CD8-positive, alpha-beta memory T cell (primary cell): ENCODE measurements at places on chromosomes 4 and X. TPM values are rescaled to one million over a fixed set of nuclear protein-coding genes. Genes with fewer than 3 reads are reported as not detected.

CXCL11 gene
- polyA plus RNA-seq = not detected

AMBN gene
- polyA plus RNA-seq = not detected

SLC34A2 gene
- polyA plus RNA-seq = not detected

SLC9A7 gene
- 0.63 TPM for polyA plus RNA-seq

GALNTL6 gene
- polyA plus RNA-seq = not detected

MAGEA8 gene
- polyA plus RNA-seq = not detected

WWC2 gene
- polyA plus RNA-seq = 1.7 TPM

VCX2 gene
- polyA plus RNA-seq = not detected

TEX13D gene
- not detected for polyA plus RNA-seq

MAGEA12 gene
- not detected for polyA plus RNA-seq

GABRG1 gene
- not detected for polyA plus RNA-seq

POF1B gene
- polyA plus RNA-seq = not detected

- DNase-seq = no peak
Observed at GRCh38 chrX:68186552-68187262, 246.6 kb downstream of the OPHN1 start.

GRCh38 chr4:53377319-53378170 is at the start of gene FIP1L1:
FIP1L1 (plus strand) TSS chr4:53377641; CDS start chr4:53377839, 198 bp downstream.
- DNase-seq = peak; percentile 96

DNA sequence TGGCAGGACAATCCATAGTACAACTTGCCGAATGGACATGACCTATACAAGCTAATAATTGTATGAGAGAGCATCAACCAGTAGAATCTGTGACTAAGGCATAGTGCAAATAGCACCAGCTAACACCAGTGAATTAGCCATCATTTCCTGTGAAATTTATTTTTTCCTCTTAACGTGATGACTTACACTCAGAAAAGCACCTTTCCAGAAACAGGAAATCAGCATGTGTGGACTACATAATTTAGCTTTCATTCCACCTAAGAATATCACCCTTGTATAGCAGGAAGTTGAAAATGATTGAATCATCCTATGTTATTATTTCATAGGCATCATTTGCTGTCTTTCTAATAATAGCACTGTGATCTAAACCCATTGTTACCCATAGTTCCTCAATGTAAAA is 1393.4 kb upstream of the PCDH7 start:
- no peak for DNase-seq

DNA sequence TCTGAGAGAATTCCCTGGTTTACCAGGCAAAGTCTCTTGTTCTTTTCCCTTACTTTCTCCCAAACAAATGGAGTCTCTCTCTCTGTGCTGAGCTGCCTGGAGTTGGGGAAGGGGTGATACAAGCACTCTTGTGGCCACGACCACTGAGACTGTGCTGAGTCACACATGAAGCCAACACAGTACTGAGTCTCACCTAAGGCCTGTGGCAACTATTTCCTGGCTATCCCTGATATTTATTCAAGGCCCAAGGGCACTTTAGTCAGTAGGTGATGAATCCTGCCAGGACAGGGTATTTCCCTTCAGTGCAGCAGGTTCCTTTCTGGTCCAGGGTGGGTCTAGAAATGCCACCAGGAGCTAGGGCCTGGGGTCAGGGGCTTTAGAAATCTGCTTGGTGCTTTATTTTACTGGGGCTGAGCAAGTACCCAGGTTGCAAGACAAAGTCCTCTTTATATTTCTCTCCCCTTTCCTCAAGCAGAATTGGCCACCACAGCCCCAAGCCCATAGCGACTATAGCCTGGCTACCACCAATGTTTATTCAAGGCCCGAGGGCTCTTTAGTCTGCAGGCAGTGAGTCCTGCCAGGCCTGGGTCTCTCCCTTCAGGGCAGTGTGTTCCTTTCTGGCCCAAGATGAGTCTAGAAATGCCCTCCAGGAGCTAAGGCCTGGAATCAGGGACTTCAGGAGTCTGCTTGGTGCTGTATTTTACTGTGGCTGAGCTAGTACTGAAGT is 10.5 kb downstream of the ARL13A start:
- no peak for DNase-seq

DNA sequence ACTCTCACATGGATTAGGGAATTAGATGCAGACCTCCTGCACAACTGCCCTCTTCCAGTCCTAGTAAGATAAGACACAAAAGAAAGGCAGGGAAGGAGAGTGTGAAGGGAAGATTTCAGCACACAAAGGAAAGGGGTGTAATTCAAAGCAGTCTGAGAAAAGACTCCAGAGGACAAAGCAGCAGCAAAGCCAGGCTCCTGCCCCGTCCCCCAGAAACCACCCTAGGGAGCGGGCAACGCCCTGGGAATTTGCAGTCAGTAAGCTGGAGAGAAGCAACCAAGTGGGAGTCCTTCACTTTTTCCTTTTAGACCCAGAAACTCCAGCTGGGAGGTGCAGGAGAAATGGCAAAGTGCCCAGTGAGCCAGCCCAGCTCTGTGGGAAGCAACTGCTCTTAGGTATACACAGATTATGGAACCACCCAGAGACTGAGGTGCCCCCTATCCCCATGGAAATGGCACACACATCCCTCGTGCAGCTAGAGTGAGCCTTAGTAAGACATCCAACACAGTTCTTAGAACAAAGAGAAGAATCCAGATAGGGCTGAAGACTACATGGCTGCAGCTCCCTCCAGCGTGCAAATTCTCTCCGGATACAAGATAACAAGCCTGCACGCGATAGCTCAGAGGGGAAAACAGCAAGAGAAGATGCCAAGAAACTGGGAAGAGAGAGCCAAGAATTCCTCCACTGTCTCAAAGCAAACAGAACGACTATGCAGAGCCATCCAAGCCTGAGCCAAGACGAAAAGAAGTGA is 26.5 kb upstream of the IRAK1 start:
- no peak for DNase-seq

GRCh38 chr4:90127223-90127705 is at the start of gene CCSER1:
CCSER1 (plus strand) TSS chr4:90127394.
- no peak for DNase-seq

GRCh38 chrX:129653181-129653970 is 1.4 kb downstream of the APLN start:
- DNase-seq = no peak

- no peak for DNase-seq
Observed at GRCh38 chr4:171031338-171031737, 781.9 kb upstream of the GALNTL6 start.

GRCh38 chr4:38917481-38918025 is 49.9 kb downstream of the FAM114A1 start:
- no peak for DNase-seq

GRCh38 chr4:70518716-70519115 is 347 bp downstream of the AMTN start:
- no peak for DNase-seq

- no peak for DNase-seq
Observed at GRCh38 chr4:7338059-7338452, 96.7 kb downstream of the PSAPL1 start.

- DNase-seq = no peak
Observed at GRCh38 chrX:26295425-26295824, 79.5 kb downstream of the MAGEB5 start.

GRCh38 chr4:106329041-106329618 is 12.8 kb downstream of the AIMP1 start:
- no peak for DNase-seq

GRCh38 chr4:33512397-33512796 is 2731.9 kb downstream of the ARAP2 start:
- DNase-seq = no peak

DNA sequence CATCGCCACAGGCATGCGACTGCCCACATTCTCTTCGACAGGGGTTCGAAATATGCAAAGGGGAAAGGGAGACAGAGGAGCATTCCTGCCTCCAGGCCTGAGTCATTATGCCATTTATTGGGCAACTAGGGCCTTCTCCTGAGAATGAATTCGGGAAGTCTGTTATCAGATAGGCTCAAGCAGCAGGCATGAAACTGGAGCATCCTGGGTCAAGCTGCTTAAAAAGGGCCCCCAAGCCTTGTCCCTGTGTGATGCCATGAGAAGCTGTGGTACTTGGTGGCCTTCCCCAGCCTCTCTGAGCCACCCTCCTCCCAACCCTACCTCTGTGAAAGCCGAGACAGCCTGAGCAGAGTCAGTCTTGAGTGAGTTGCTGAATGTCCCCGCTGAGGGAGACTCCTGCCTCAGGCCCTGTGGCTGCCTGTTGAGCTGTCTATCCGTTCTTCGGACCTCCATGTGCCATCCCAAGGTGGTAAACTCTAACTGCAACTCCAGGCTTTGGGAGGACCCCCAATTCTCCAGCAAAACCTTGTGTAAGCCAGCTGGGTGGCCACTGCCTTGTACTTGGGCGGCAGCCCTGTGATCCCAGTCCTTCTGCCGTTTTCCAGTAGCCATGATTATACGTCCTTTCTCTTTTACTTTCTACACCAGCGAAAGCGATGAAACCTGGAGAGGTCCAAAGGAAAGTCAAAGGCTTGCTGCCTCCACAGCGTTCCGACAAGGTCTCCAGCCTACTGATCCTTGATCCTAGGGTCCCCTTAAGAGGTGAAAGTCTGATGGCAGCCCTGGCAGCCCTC is 37.7 kb downstream of the NBDY start:
- no peak for DNase-seq

- DNase-seq = no peak
Observed at GRCh38 chr4:156481845-156482244, 489.8 kb downstream of the PDGFC start.

GRCh38 chrX:29992083-29992482 is 223.3 kb upstream of the MAGEB2 start:
- DNase-seq = no peak

DNA sequence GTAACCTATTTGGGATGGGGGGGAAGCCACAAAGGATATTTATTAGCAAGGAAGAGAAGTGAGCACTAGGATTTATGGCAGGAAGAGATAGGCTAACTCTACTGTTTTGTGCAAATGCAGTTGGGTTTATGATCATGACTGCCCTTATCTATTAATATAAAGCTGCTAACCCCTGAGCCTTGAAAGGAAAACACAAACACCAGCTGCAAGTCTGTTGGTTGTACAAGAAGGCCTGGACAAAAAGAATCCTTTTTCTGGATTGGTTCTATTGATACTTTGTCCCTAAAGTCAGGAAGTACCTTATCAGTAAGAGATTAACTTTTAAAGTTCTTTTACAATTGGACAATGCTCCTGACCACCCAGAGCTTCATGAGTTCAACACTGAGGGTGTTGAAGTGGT is 188.8 kb downstream of the LRBA start:
- DNase-seq = no peak

DNA sequence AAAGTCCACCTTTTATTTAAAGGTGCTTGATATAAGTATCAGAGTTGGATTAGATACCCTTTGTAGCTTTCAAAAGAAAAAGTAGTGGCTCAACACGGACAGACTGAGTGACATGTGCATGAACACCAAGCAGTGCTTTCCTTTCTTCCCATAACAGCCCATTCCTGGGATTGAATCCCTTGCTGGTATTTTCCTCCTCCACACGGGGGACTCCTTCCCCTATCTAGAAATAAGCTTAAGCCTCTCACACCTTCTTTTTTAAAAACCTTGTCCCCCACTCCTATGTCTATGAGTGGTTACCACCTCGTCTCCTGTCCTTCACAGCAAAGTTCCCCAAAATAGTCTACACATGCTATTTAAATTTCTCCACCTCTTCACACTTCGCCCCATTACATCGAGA is 5.1 kb downstream of the AP1S2 start:
- no peak for DNase-seq

GRCh38 chrX:132750331-132751062 is 207.9 kb downstream of the HS6ST2 start:
- DNase-seq = no peak
